Hindlimb muscle (tissue), 1 donor: ENCODE measurements at places on chromosomes 6 and 20. TPM values are rescaled to one million over a fixed set of nuclear protein-coding genes. Genes with fewer than 3 reads are reported as not detected.

SLC35A1 gene
- 16.4 TPM for polyA plus RNA-seq

C6orf52 gene
- polyA plus RNA-seq: 1.5 TPM

DNA sequence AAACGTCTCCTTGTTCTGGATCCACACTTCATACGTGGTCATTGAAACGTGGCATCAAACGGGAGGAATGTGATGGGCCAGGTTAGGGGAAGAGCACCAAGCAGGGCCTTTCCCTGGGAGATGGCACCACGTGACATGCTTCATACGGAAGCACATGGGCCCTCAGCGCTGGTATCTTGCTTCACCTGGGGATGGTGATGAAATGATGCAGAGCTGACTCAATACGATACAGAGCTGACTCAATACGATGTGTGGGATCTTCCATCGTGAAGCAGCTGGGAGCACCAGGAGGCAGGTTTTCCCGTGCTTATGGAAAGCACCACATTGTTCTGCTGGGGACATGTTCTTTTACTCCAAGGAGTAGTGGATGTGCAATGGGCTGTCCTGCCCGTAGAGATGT is 22.5 kb upstream of the TAGAP start:
- no peak for DNase-seq

DNA sequence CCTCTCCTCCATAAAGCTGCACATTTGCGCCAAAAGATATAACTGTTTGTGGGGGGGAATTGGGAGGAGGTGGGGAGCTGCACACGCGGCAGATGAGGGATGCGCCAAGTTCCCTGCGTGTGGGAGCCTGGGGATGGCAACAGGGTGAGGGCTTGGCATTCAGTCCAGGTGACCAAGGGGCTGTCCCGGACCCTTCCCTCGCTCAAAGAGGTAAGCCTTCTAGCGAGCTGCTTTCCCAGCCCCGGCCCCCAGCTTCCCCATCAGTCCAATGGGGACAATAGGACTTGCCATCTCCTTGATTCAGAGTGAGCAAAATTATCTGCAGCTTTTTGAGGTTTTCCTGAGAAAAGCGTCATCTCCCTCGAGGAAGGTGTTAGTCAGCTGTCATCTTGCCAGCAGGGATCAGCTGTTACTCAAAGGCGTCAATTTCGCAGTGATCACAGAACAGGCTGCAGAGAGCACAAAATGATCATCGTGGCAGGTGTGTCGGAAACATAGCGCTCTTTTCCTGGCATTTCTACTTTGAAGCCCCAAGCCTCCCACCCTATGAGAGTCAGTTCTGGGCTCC is 21.3 kb downstream of the ZNF831 start:
- no peak for DNase-seq

DNA sequence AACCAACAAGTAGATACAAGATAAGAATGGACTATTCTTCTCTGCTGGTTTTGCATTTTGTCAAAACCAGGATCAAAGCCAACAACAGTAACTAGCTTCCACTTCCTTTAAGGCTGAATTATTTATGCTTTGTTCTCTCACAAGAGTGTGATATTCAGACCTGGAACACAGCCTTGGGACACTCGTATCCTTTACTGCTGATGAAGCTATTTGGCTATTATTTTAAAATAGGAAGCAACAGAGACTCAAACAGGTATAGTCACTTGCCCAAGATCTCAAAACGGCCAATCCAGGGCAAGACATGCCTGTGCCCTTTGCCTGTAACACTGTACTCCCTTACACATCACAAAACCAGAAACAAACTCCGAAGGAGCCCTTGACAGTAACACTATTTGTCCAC is 19.9 kb downstream of the SPTLC3 start:
- no peak for DNase-seq
